ENCODE measurements at places on chromosomes 6 and 20.

GRCh38 chr6:43275801-43276576 is 22.1 kb upstream of the SLC22A7 start:
- no peak for DNase-seq

GRCh38 chr6:168103050-168103830 is 24.2 kb upstream of the FRMD1 start:
- DNase-seq = no peak

- DNase-seq = no peak
Observed at GRCh38 chr6:52310932-52311331, 26.4 kb upstream of the MCM3 start.

DNA sequence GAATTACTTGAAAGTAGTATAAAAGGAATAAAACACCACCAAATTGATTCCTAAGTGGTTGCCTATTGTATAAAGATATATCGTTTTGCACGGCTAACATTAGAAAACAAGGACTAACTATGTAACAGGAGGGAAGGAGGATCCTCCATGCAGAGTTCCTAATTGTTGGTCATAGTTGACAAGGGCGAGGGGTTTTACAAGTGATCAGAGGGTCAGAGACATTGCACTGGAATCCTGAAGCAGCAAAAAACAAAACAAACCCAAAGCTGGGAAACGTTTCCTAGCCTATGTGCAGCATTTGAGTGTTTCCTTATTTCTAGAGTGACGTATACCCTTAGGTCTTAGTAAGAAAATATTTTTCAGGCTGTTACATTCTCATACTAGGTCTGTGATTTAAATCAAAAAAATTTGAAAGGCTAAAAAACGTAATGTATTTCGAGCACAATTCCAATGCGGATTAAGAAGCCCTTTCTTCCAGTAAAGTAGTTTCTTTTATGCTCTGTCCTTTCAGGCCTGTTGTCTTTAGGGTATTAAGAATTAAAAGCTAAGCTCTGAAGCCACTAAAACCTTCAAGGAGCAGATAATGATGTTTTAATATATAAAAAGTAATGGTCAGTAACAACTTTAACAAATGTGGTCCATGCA is 373.8 kb upstream of the MMS22L start:
- no peak for DNase-seq

DNA sequence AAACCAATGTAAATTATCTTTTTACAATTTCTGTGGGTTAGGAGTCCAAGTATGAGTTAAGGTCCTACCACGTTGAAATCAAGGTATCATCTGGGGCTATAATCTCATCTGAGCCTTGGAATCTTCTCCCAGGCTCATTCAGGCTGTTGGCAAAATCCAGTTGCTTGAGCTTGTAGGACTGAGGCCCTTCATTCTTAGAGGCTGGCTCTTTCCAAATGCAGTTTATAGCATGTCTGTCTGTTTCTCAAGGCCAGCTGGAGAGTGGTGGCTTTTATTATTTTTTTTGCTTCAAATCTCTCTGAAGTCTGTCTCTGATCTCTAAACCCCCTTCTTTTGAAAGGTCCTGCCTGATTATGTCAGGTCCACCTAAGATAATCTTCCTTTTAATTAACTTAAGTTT is 177.2 kb upstream of the ASCC3 start:
- DNase-seq = no peak

- no peak for DNase-seq
Observed at GRCh38 chr6:79246891-79247290, 12.4 kb upstream of the HMGN3 start.

DNA sequence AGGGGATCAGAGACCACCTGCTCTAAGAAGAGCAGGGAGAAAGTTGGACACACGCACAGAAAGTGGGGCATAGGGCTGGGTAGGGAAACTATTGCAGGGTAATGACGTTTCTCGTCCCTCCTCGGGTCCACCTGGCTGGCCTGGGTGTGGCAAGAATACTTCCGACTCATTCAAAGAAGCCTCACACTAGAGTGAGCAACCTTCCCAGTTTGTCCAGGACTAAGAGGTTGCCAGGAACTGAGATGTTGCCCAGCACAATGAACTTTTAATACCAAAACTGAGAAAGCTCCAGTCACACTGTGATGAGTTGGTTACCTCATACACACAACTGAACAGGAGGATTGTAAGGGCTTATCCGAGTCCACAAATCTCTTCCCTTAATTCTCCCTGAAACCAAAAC is 74.5 kb upstream of the ADGRF1 start:
- no peak for DNase-seq

- DNase-seq = no peak
Observed at GRCh38 chr6:156994215-156995076, 217.3 kb downstream of the ARID1B start.

DNA sequence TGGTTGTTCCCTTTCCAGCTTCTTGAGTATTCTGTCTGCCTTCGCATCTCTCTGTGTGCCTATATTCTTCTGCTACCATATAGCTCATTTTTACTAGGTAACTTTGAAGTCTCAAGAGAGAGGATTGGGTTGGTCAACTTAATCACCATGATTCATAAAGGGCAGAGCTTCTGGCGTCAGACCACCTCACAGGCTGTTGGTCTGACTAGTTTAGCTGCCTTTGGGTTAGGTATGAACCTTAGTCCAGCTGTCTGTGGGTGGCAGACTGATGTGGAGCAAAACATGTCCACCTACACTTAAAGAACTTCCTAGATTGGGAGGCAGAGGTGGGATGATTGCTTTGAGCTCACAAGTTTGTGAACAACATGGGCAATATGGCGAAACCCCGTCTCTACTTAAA is 192.2 kb upstream of the SGK1 start:
- DNase-seq = no peak

GRCh38 chr6:35454391-35455110 is 2.4 kb downstream of the FANCE start:
- no peak for DNase-seq

DNA sequence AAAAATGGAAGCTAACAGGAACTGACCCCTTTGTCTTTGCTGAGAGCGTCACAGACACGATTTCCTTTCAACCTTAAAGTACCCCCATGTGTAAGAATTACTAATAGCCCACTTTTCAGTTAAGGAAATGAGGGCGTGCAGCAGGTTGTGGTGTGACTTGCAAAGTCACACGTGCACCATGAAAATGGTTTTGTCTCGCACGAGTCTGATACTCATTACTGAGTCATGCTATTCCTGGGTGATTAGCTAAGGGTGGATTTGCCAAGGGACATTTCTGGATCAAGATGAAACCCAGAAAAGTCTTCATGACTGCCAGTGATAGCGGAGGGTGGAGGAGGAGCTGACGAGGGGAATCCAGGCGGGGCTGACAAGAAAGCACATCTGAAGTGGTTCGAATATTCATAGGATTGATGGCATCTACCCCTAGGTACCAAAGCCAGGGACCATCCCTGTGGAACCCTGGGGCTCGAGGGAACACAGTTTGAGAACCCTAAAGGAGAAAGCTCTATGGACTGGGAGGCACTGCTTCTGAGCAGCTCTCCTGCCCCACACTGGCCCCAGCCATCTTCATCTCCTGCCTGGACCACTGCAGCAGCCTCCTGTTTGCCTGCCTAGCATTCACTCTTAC is 12.1 kb upstream of the NFATC2 start:
- peak; percentile 12 for DNase-seq

DNA sequence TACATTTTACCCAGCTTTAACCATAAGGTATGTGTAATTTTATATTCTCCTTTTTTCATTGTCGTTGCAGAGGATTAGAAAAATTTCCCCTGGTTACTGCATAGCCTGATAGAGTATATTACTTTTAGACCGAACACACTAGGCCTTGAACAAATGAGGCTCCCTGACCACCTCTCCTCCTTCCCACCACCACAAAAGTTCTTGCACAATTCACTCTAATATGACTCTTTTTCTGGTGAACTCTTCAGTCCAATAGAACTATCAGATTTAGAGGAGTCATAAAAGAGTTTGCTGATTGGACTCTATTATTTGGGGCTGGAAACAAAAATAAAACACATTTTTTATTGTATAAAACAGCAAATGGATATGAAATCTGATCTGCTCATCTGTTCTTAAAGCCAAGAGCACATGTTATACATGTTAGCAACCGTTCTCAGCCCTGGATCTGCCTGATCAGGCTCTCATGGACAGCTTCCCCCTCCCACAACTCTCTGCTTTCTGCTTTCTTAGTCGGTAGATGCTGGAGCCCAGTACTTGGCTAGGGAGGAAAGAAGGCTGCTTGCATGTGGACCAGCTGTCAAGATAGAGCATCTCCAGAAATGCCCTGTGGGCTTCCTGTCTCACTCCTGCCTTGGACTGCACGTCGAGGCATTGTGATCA is 83.5 kb downstream of the CD164 start:
- no peak for DNase-seq

GRCh38 chr6:142692942-142693341 is 252.0 kb downstream of the HIVEP2 start:
- peak; percentile 65 for DNase-seq

DNA sequence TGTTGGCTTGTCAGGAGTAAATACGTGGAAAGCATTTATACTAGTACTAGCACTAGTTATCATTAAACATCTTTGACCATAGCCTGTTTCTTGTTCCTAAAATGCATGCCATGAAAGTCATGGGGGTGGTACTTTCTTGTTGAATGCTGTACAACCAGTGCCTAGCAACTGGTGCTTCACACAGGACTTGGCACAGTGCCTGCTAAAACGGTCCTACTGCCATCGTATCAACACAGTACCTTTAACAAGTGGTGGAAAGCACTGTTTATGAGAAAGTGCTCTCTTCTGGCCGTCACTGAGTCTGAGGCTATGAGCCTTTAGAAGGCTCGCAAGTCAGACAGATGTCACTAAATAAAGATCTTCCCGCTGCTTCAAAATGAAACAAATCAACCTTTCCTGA is 21.6 kb downstream of the ZNFX1 start:
- no peak for DNase-seq

DNA sequence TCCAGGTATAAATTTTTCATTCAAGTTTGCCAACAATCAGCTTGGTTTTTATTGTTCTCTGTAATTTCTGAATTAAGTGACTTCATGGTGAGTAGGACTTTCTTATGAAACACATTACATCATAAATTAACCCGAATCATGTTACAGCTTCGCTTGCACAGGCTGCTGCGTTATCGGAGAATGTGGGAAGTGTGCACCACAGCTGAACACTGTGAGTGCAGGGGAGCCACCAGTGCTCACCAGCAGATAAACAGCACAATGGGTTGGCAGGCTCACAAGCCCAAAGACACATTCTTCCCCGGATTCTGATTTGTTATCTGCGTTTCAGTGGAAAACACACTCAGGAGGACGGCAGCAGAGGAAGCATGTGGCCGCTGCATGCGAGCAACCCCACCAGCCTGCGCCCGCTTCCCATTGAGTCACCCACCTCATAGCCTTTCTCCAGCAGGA is 121.1 kb downstream of the GMDS start:
- DNase-seq = no peak

- no peak for DNase-seq
Observed at GRCh38 chr6:9623985-9624384, 790.9 kb downstream of the TFAP2A start.

GRCh38 chr6:7633361-7633760 is 43.4 kb downstream of the SNRNP48 start:
- no peak for DNase-seq

GRCh38 chr6:113642714-113643406 is 214.3 kb upstream of the MARCKS start:
- DNase-seq = no peak

- no peak for DNase-seq
Observed at GRCh38 chr6:166109608-166110007, 58.0 kb downstream of the TBXT start.

GRCh38 chr6:4912559-4912958 is 91.3 kb downstream of the RPP40 start:
- no peak for DNase-seq

GRCh38 chr20:2984028-2984501 is 59.4 kb upstream of the GNRH2 start:
- DNase-seq = no peak

DNA sequence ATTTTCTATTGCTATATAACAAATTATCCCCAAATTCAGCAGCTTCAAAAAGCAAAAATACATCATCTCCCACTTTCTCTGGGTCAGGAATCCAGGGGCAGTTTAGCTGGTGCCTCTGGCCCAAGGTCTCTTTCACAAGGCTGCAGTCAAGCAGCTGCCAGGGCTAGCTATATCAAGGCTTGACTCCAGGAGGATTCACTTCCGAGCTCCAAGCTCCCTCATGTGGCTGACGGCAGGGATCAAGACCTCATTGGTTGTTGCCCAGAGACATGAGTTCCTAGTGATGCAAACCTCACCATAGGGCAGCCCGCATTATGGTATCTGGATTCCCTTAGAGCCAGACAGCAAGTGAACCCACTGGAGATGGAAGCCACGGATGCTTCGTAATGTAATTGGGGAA is 1.3 kb upstream of the VNN1 start:
- peak; percentile 83 for DNase-seq

DNA sequence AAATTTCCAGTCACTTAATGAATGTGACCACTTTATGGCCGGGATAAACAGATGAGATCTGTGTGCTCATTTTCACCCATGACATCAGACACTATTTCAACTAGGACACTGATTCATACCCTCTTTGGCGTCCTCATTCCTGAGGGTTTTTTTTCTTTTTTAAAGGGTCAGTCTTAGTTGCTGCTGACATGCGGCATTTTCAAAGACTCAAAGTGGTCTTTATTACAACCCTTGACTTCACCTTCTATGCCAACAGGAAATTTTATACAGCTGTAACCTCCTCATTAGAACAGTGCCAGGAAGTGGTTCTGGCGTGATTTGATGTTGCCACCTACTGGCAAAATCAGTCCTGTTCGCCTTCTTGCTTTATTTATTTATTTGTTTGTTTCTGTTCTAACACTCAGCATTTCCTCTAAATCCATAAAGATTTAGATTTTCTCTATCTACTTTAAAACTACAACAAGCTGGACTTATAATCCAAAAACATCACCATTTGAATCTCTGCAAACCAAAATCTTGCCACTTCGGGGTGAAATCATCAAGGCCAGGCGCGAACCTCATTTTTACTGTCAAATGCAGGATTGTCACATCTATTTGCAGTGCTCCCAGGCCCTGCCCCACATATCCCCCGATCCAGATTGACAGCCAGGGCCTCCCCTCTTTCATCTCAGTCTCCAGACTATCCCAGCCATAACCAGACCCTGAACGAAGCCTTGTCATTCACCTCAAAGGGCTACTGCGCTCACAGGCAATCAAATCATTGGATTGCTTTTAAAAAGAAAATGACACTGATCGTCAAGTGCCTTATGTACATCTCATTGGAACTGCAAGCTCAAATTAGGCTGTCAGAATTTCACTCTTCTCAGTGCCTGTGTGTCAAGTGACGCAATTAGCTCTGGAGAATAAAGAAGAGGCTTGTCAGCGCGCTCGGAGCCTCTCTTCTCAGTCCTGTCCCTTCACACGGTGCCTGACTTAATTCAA is 77.5 kb downstream of the C6orf118 start:
- peak; percentile 33 for DNase-seq

GRCh38 chr6:150346346-150346745 is 22.5 kb upstream of the IYD start:
- no peak for DNase-seq
